ENCODE measurements at places on chromosomes 1 and 21.

- DNase-seq = no peak
These were observed 121.0 kb downstream of the TMEM53 start for GRCh38 chr1:44553127-44553758.

DNA sequence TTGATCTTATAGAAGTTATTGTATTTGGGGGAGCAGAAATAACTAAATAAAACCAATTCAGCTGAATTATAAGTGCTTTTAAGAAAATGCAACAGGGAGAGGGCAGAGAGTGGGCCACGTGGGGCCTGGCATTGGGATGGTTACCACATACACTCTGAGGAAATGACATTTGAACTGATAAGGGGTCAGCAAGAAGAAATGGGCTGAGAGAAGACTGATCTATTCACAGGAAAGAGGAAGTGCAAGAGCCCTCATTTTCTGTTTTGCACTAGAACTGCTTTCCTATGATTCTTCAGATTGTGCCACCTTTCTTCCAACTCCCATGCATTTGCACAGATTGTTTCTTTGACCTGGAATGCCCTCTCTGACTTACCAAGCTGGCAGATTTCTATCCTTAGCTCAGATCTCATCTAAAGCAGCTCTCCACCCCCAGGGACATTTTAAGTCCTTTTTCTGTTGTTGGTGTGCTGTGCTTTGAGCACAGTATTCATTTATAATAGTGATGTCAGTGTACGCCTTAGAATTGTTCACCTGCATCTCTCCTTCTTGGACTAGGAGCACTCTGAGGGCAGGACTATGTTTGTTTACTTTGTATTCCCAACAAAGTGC, 115.9 kb downstream of the FGGY start:
- DNase-seq = no peak

GRCh38 chr1:67532452-67533216, 102.4 kb upstream of the SERBP1 start:
- DNase-seq = no peak

DNA sequence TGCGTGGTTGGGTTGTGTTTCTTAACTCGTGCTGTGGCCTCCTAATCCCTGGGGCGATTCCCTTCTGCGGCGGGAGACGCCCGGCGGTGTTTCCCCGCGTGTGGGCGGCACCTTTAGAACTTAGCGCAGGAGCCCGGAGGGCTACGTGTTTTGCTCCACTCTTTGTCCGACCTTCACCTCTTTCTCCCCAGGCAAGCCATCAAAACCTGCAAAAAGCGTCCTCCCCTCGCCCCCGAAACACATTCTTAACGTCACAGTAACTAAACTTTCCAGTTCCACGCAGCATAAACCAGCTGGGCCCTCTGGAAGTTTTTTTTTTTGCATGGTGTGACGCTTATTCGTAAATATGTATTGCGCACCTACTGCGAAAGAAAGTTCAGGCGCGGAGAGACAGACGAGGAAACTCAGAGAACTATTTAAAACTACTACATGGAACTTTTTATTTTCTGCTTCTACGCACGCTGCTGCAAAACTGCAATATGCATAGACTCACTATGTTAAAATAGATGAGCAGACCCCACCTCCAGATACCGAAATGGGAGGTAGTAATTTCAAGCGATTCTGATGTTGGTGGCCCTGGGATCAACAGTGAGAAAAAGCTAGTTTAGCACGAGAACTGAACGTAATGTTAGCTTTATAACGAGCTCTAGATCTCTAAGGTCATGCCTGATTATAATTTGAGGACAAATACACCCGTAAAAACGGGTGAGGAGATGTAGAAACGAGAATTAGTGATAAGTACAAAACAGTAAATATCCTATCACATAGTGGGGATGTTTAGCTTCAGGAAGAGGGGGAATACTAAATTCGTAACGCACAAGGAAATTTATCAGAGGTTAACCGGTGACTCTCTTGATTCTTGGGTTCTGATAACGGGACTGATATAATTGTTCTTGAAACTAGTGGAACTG, 920 bp downstream of the MTR start:
- no peak for DNase-seq

DNA sequence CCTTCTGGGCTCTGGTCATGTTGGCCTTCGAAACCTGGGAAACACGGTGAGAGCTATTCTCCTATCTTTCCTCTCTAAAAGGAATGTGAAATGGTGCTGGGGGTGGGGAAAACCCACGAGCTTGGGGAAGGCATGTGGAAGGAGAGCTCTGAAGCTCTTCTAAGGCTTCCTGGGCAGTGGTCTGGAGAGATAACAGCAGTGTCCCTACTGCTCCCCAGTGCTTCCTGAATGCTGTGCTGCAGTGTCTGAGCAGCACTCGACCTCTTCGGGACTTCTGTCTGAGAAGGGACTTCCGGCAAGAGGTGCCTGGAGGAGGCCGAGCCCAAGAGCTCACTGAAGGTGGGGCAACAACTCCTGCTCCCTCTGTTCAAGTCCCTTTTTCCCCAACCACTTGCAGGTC, 2.8 kb downstream of the USP21 start:
- DNase-seq = no peak

DNA sequence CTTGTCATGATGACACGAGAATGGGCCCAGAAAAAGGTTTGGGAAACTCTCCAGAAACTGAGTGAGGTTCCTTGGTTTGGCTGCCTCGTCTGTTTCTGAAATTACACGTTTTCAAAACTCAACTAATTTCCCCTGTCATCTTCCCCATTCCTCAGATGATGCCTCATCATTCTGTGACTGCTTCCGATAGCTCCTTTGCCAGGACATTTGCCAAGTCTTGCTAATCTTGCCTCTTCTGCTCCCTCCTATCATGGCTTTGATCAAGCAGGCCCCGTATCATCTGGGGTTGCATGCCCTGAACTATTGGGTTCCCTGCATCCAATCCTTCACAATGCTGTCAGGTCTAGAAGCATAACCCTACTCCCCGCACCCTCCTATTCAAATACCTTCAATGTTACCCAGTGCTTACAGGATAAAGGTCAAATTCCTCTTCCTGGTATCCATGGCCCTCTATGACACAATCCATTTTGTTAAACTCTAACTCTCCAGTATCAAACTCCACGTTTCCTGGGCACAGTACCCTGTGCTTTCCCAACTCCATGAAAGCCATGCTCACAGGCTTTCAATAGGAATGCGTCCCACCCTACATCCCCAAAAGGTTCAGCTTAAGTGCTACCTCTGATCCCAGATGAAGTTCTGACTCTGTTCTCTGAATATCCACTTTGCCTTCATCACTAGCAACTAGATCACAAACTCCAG, 22.2 kb upstream of the TMEM200B start:
- no peak for DNase-seq

DNA sequence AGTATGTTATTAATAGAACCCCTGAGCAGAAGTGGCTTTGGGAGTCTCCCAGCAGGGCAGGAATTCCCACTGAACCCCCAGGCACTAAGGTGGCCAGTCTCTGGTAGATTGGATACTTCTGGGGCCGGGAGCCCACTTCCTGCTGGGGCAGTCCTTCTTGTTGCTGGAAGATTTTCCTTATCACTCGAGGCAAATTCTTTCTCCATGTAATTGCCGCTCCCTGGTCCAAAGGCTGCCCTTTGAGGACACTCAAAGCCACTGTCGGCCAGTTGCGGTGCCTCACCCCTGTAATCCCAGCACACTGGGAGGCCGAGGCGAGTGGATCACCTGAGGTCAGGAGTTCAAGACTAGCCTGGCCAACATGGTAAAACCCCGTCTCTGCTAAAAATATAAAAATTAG, 22.6 kb upstream of the TNFRSF1B start:
- DNase-seq = no peak

DNA sequence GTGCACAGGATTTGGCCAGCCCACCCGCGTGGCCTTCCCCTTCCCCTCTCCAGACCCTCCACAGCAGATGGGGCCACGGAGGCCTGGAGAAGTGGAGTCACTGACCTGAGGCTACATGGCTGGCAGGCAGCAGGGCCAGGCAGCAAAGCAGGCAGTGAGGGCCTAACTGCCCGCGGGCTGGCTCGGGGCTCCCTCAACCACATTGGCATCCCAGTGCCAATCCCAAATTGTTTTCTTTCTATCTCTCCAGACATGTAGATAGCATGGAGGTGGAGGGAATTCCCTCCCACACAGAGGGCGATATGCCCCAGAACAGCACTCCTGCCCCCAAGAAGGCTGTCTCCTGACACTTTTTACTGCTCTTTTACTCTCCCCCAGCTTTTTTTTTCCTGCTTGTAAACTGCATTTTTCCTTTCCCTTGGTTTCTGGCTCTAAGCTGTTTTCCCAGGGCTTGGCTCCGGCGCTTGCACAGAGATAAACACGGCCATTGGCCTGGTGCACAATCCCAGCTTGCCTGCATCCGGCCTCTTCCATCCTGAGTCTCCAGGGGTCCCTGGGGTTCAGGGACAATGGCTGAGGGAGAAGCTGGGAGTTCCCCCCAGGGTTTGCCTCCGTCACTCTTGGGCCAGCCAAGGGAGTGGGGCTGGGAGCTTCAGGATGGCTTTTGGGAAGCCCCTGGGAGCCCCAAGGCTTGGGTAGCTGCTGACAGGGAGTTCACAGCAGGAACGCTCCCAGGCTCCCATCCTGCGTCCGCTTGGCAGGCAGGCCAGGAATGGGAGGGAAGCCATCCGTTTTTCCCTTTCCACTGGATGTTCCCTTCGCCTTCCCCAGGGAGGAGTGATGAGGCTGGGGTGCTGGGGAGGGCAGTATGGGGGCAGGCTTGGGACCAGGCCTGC, 7.0 kb downstream of the EPHX1 start:
- no peak for DNase-seq

DNA sequence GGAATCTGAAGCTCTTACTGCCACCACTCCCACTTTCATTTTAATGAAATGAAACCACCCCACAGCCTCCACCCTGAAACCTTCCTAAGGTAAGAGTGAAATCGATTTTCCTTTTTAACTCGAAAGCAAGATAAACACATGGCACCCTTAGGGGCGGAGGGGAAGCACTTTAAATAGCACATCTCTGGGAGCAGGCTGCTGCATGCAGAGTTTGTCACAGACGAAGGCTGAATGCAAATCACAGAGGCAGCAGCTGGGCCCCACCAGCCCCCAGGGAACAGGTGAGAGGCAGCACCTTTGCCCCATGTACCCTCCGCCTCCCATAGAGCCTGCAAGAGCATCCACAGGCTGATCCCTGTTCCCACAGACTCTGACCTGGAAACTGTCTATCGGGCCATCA, 60.0 kb upstream of the GRIK3 start:
- DNase-seq = no peak

DNA sequence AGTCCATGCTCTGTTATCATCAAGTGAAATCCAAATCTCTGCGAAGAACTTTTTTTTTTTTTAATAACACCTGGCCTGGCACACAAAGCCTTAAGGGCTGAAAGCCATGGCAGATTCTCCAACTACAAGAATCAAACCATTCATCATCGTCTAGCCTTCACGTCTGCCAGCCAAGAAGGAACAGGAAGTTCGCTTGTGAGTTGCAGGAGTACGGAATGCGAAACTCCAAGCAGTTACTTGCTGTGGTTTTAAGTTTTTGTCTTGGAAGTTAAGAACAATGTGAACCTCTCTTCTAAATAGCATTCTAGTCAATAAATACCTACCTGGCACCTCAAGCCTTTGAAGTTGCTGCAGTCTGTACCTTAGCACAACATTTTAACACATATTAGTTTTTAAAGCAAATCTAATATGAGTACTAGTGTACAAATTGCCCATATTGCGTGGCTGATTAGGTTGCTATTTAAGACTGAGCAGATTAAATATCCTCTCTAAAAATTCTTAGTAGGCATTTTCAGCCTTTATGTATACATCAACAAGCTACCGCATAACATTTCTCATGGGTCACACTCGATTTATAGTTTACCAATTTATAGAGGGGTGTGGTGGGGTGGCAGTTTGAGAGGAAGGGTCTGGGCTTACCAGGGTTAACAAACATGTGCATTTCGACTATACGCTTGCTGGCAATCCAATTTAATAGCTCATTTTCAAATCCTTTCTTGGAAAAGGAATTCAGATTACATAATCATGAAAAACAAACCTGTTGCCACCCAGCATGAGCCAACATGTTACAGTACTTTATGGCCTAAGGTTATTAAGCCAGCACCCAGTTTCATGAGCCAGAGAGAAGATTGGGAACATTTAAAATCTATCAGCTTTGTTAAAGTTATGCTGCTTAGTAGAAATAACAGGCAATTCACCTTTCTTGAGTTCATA, 22.2 kb upstream of the PTPN14 start:
- DNase-seq = no peak

- no peak for DNase-seq
These were observed 41.2 kb downstream of the CDCP2 start for GRCh38 chr1:54111624-54112023.

DNA sequence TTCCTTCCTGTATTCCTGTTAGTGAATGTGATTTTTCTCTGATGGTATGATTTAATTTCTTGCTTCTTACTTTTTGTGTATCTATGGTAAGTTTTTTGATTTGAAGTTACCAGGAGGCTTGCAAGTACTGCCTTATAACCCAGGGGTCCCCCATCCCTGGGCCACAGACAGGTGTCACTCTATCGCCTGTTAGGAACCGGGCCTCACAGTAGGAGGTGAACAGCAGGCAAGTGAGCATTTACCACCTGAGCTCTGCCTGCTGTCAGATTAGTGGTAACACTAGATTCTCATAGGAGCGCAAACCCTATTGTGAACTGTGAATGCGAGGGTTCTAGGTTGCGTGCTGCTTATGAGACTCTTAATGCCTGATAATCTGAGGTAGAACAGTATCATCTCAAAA, 143.3 kb downstream of the RPS6KC1 start:
- DNase-seq = no peak

GRCh38 chr21:38417726-38418125, 80.6 kb downstream of the ERG start:
- no peak for DNase-seq

DNA sequence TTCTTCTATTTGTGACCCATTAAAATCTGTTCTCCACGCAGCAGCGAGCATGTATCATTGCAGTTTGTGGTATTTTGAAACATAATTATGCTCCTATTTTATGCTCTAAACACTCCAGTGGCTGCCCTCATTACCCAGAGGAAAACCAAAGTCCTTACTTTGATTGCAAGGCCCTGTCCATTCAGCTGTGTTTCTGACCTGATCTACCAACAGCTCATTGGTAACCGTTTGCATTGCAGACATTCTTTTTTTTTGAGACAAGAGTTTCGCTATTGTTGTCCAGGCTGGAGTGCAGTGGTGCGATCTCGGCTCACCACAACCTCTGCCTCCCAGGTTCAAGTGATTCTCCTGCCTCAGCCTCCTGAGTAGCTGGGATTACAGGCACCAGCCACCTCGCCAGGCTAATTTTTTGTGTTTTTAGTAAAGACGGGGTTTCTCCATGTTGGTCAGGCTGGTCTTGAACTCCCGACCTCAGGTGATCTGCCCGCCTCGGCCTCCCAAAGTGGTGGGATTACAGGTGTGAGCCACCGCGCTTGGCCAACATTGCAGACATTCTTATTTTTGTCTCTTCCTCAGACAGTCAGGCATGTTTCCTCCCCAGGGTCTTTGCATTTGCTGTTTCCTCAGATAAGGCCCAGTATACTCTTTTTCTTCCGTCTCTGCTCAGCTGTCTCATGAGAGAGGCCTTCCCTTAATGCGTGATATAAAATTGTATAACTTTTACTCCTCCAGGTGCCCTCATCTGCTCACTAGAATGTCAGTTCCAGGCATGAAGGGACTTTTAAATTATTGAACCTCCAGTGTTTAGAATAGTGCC, 32.5 kb downstream of the THRAP3 start:
- DNase-seq = no peak

- DNase-seq = no peak
These were observed 220.1 kb upstream of the KCNK2 start for GRCh38 chr1:214862421-214862820.

GRCh38 chr1:203263496-203263895, 34.0 kb upstream of the CHIT1 start:
- no peak for DNase-seq

Measured in stimulated activated CD4-positive, alpha-beta T cell treated with anti-CD3 and anti-CD28 coated beads, Interleukin-1b, Interleukin-23, amount 100 ng/mL, for 48 hours (primary cell).